Astrocyte of the cerebellum (primary cell): ENCODE measurements at places on chromosomes 5 and 9.
A peak's percentile ranks its signal among the peaks of the same experiment; 100 is the strongest.

- no peak for DNase-seq
These were observed 17.3 kb downstream of the SREK1 start for GRCh38 chr5:66161356-66161755.

- no peak for DNase-seq
These were observed 119.5 kb downstream of the SYK start for GRCh38 chr9:90921104-90921503.

DNA sequence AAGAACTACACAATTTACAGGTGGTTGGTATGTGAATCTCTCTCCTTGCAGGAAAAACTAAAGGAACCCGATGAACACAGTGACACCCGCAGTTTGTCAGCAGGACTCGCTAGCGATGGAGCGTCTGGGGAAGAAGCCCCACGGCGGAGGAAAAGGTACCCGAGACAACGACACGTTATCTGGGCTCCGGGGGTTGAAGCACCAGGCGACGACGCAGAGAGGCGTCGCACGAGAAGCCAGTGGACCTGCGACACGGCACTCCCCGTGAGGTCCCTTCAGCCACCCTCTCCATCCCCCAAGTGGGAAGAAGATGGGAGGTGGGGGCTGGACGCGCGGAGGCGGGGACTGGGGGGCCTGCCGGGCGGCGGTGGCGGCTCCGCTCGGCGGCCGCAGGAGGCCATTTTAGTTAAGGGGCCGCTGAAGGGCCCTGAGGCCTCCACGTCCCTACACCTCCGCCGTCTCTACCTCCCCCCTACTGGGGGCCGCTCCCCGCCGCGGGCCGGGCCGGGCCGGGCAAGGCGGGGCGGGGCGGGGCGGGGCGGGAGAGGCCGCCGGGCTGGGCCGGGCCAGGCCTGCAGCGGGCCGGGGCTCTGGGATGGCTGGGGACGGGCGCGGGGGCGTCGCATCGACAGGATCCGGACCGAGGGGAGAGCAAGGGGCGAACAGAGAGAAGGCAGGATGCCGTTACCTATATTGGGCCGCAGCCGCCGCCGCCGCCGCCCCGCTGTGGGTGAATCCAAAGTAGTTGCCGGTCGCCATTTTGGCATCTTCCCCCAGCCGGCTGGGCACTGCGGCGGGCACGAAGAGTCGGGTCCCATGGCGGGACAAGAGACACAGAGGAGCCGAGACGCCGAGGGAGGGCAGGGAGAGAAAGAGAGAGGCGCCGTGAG is 754 bp downstream of the ZFR start:
- no peak for DNase-seq

- DNase-seq, result no peak
These were observed 124.7 kb upstream of the TBC1D2 start for GRCh38 chr9:98380065-98380681.

GRCh38 chr9:115884846-115885245 is 268.7 kb upstream of the PAPPA start:
- DNase-seq, result no peak

DNA sequence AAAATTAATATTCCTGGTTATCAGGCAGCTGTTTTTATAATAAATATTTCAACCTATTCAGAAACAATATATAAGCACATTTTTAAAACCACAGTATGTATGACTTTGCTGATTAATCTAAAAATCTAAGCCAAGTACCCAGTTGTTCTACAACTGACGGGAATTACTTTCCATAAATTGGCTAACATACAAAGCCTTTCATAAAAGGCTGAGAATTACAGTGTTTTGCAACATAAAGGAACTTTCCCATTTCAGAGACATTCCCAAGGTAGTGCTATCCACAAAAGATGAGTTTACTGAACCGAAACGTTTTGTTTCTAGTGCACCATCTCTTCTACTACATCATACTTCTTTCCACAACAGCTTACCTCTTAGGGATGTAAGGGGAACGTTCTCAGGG is 7.2 kb downstream of the RNF145 start:
- peak; percentile 61 for DNase-seq

DNA sequence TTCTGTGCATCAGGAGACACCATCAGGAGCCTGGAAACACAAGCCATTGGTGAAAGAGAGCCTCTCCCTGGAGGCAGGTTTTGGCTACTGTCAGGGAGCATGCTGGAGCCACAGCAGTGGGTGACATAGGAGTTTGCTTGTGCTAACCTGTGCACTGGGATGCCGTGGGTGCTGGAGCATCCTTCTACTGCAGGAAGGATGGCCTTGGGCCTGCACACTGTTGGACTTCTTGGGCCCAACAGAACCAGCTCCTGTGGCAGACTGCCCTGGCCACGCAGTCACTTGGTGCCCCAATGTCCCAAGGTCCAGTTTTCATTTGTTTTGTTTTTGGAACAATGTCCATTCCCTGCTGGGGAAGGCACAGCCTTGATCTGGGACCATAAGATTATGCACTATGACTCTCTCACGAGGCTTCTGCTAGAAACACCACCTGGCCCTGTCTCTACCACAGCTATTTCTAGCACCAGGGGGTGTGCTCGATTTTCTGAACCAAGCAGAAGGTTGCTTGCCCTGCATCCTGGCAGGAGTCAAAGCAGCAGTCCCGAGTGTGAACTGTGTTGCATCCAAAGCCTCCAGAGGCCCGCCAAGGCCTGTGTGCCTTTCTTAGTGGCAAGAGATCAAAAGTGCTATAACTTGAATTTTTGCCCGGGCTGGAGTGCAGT is 5.5 kb upstream of the LTC4S start:
- no peak for DNase-seq

- DNase-seq, result no peak
These were observed 221.4 kb downstream of the RAB3C start for GRCh38 chr5:58804291-58804690.

DNA sequence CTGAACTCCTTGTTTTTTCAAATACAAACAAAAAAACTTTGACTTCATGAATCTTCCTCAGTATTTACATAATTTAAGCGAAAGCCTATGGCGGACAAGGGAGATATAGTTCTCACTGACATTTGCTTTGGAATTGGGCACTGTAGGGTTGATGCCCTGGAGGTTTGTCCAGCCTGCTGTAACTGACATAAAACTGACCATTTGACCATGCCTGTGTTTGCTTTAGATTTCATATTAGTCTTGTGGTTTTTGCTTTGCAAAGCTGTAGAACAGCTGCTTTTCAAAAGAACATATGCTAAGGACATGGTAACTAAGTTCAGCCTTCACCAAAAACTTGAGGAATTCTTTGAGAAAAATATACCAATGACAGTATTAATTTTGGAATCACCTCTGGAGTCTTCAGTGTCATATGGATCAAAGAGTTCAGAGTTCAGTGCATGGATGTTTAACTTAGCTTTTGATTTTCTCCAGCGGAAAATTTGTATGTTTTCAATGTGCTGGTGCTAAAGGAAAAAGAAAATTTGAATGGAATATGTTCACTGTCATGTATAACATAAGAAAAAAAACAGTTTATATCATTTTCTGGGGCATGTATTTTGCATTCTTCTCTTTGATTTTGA is 1013.1 kb downstream of the NR2F1-AS1 start:
- DNase-seq, result no peak

GRCh38 chr5:35859101-35859661 is 2.5 kb downstream of the IL7R start:
- DNase-seq, result no peak

DNA sequence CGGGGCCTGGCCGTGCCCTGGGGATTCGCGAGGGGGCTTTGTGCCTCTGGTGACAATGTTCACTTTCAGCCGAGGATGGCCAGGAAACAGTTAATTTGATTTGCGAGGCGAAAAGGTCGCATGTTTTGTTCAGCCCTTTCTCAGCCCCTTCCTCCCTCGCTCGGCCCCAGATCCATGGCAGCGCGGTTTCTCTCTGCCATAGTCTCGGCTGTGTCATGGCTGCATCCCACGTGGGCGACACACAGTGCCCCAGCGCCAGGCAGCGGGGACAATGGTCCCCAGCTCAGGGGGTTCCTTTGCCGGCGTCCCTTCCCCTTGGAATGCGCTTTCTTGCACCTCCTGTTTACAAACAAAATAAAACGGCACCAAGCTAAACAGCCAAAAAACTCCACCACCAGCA is 370.3 kb upstream of the IRX2 start:
- DNase-seq, result no peak

DNA sequence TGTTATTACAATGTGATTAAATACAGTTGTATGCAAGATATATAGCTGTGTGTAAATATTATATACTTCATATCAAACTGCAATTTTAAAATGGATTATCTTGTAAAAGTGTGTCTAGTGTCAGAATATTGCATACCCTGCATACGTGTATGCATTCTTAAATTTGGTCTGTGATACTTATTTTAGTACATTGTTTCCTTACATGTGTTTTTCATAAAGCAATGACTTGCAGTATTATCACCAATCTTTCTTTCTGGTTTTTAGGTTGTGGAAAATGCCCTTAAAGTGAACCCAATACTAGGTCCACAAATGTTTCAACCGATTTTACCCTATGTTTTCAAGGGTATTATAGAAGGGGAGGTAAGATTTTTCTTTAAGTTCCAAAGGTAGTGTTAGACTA is 28.5 kb upstream of the LRRC70 start:
- no peak for DNase-seq

- no peak for DNase-seq
These were observed 265.9 kb downstream of the ICE1 start for GRCh38 chr5:5688194-5688924.

- DNase-seq, result no peak
These were observed 125.1 kb downstream of the LIFR start for GRCh38 chr5:38431242-38431853.

DNA sequence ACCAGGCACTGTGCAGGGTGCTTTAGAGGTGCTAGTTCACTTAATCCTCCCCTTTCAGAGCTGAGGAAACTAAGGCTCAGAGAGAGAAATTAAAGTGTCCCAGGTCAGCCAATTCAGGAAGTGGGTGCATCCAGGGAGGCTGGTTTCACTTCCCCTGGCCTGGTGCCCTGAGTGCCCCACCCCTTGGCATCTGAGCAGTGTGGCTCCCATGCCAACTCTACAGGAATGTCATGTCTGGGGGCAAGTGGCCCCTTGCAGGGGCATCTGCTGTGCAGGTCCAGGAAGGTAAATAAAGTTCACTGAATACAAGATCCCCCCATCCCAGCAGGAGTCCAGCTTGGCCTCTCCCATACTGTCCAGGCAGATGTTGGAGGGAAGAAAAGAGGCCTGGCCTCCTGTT is 4.4 kb upstream of the N4BP3 start:
- no peak for DNase-seq

DNA sequence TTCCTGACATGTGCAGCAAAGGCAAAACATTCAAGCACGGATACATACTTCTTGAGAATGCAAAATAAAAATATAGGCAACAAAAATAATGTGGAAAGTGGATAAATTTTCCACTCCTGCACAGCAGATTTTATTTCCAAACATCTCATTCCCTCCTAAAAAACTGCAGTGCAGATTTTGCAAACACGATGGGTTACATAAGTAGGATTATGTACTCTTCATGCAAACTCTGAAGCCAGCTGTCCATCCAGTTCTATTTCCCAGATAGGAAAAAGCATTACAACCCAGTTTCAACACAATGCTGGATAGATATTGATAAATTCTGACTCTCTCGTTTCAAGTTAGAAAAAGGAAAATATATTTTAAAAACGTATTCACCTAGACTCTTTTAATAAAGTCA is 52.7 kb upstream of the CCNG1 start:
- DNase-seq, result no peak

- DNase-seq, result no peak
These were observed 81.4 kb downstream of the C9orf152 start for GRCh38 chr9:110126499-110126941.
